Bronchial epithelial cell (primary cell): ENCODE measurements at places on chromosomes 1 and 21. TPM values are rescaled to one million over a fixed set of nuclear protein-coding genes. Genes with fewer than 3 reads are reported as not detected.

LAMB3 gene
- total RNA-seq = 1,162 and 3,106 TPM in 2 replicates

UAP1 gene
- 109 and 132 TPM in 2 replicates for total RNA-seq

LRRC3 gene
- total RNA-seq = under 0.01 and 0.38 TPM in 2 replicates

ASPM gene
- 0.26 and 0.77 TPM in 2 replicates for total RNA-seq

WDR64 gene
- under 0.01 TPM in 1 of 2 replicates, not detected in the other for total RNA-seq
